Esophagus squamous epithelium (tissue), 5 donors: ENCODE measurements at places on chromosomes 2 and 18.

DNA sequence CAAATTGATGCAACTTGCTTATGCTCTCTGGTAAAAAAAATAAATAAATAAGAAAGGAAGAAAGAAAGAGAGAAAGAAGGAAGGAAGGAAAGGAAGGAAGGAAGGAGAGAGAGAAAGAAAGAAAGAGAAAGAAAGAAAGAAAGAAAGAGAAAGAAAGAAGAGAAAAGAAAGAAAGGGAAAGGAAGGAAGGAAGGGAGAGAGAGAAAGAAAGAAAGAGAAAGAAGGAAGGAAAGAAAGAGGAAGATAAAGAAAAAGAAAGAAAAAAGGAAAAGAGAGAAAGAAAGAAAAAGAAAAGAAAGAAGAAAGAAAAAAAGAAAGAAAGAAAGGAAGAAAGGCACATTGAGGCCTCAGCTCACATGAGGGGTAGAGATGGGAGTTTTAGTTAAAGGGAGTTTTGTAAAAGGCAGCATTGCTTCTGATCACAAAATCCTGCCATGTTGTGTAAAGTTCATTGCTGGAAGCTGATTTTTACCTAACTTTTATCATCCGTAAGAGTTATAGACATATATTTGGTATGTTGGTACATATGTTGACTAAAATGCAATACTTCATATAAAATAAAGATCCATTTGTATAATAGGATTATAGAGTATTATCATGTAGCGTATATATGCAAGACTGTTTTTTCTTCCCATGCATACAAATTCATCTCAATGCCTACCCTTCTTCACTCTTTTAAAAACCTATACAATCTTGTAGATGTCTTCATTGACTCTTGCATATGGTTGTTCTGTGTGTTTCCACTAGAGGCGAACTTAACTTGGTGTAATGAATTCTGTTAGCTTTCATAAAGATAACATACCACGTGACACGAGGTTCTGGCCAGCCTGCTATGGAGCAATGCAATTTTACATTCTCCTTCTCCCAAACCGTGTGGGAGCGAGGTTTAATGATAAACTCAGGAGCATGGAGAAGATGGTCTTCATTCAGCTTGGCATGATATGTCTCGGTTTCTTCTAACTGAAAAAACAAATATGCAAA, 32.8 kb downstream of the MYOM1 start:
- no peak for DNase-seq

DNA sequence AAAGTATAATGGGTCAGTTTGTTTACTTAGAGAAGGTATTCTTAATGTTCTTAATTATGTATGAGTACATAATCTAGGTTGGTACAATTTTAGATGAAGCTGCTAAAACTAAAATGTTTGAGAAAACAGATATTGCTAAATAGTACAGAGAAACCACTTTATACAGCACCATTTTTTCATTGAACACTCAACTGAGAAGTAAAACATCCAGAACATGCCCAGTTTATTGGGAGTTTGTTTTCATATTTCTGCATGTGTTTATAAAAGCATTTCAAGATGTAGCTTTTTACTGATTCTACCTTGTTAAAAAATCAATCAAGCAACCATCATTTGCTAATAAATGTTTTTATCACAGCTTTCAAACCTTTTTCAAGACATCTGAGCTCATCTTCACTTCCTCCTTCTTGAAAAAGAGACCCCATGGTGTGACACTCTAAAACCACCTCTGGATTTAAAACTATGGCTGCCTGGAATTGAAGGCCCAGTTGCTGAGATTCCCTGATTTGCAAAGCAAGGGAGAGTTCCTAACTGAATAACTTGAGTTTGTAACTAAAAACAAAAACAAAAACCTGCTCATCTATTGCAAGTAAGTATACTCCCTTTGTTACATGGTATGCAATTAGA, 585.9 kb downstream of the ZEB2 start:
- no peak for DNase-seq

DNA sequence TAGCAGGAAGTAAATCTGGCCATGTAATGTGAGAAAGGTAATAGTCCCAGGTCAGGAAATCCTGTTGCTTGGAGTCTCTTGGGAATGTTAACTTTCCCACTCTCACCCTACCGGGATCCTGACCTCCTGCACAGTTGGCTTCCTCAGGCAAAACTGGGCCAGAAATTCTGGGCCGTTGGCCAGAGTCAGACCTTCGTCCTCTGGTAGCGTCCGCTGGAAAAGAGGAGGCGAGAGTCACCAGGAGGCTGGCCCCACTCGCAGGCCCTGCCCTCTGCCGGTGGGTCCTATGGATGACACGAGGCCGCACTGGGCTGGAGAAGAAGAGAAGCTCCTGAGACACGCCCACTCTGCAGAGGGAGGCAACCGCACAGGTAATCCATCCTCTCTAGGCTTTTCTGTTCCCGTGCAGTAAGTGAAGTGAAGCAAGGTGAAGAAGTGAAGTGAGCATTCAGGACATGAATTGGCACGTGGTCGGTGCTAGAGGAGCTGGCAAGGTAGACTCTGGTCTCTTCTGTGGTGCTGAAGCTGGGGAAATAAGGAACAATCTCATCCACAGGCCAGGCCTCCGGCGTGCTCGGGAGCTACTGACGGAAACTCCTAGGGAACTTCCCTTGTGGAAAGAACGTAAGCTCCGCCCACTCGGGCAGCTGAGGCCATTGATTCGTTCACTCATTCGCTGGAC, 182.7 kb upstream of the GLI2 start:
- no peak for DNase-seq

- DNase-seq: no peak
These were observed 162.4 kb downstream of the ZNF521 start for GRCh38 chr18:25189391-25190185.

GRCh38 chr2:183521911-183522310, 397.7 kb downstream of the NUP35 start:
- no peak for DNase-seq

DNA sequence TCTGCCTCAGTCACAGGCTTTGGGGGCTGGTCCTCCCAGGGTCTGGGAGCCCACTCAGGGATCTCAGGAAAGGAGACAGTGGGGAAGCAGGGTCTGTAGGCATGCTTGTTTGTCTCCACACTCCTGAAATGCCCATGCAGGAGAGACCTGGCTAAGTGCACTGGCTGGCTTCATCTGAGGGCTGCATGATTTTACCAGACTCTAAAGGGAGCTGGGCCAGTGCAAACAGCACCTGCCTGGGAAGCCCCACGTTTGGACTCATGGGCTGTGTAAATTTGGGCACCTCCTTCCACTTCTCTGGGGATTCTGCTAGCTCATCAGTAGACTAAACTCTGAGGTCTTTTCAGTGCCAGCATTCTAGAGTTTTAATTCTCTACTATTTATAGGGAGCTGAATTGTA, 33.7 kb downstream of the LYPD1 start:
- DNase-seq: no peak

GRCh38 chr2:161445097-161445496, 29.0 kb downstream of the TBR1 start:
- DNase-seq: no peak

DNA sequence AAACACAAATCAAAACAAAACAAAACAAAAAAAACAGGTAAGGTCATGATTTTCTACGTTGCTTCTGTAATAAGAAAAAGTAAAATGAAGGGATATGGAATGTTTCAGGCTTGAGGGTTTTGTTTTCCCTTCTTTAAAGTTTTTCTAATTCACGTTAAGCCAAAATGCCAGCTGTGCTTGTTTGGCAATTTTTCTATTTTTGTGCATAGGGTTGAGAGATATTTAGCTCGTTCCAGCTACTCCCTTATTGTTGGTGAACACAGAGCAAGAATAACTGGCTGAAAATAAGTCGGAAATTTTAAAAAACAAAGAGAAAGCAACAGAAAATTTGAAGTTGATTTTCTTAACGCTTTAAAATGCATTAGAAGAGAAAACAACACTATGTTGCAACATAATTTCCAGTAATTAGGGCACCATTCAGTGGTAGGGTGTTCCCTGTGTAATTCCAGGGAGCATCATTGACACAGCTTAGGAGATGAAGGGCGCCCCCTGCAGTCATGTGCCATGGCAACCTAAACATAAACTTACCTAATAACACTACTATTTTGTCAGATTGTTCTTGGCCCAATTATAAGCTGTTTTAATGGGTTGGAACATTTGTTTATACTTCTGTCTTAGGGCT, 99.5 kb downstream of the DTNA start:
- DNase-seq: no peak

DNA sequence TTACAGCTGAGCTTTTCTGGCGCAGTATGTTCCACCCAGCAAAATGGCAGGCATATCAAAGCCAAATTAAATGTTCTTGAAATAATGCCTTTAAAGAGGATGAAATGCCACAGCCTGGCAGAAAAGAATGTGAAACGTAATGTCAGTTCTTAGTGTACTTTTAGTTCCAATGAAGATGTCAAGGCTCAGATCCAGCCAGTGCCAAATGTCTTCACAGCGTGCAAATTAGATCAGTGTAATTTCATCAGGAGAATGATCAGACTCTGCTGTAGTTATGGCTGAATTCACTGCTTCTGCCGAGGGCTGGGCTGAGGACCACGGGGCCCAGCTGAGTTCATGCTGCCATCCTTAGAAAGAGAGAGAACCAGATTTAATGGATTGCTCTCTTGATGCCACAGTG, 78.7 kb upstream of the ITGA4 start:
- no peak for DNase-seq

- DNase-seq: no peak
These were observed 219.3 kb upstream of the APCDD1 start for GRCh38 chr18:10234912-10235660.

DNA sequence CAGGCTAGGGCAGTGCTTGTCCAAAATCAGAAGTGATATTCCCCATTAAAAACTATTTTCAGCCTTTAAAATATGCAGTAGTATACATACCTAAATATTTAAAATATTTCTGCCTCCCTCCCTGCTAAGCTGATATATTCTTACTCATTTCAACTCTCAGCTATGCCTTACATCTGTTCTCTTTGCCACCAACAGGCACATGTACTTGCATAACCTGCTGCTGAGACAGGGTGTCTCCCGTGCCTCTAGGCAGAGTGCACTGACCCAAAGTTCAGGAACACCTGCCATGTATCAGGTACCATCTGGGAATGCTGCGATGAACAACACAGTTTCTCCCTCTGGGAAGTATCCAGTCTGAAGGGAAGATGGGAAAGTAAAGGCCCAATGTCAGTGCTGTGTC, 91.7 kb downstream of the STK39 start:
- DNase-seq: no peak

- no peak for DNase-seq
These were observed 488.6 kb downstream of the BCL11A start for GRCh38 chr2:60064687-60065389.

GRCh38 chr2:221211653-221212052, 360.5 kb downstream of the EPHA4 start:
- DNase-seq: no peak

GRCh38 chr2:26911911-26912861, 58.3 kb upstream of the MAPRE3 start:
- DNase-seq: no peak

- DNase-seq: no peak
These were observed 109.2 kb downstream of the CCDC85A start for GRCh38 chr2:56292951-56293350.

DNA sequence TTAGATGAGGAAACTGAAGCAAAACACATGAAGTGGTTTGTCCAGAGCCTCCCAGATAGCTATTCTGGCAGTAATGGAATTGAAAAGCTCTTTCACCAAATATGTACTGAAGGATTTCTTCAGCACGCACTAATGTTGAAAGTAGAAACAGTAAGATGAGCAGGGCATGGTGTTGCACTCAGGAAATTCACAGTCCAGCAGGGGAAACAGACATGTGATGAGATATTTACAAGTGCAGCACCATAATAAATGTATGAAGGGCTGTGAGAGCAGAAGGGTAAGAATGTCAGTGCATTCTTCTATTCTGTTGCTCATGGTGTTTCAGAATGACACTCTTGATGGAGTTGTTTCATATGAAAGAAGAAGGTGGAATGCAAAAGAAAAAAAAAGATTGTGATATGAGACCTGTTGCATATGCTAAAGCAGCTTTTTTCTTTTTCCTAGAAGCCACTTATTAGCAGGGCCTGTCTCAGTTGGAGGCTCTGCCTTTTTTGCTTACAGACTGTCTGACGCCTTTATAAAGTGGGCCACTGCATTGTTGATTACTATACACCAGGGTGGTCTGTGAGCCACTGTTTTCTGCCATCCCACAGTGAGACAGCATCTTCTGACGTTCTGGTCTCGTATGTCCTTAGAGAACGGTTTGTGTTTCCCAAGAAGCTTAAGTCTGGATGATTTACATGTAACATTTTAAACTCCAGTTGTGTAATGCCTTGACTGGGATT, 516.9 kb downstream of the ARHGAP15 start:
- no peak for DNase-seq

DNA sequence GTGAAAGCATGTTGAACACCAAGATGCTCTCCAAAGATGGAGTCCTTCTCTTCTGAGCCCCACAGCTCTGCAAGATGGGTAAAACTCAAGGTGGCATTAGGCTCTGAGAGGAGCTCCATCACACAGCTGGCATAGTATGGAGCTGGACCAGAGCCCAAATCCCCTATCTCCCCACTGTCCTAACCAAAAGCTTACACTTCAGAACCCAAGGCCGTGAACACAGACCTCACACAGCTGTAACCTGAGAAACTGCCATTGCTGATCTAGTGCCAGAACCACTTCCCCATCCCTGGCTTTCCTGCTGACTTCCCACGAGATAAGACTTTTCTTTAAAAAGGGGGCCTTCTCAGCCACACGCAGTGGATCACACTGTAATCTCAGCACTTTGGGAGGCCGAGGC, 25.0 kb downstream of the TTC32 start:
- no peak for DNase-seq

- no peak for DNase-seq
These were observed 317.4 kb downstream of the EN1 start for GRCh38 chr2:118529908-118530599.
